Cardiac fibroblast (primary cell): ENCODE measurements at places on chromosomes 4 and X.

GRCh38 chrX:31656013-31656412 lies 584.2 kb upstream of the FTHL17 start:
- peak; percentile 39 for DNase-seq

GRCh38 chrX:50913520-50913919 lies 3.0 kb downstream of the BMP15 start:
- DNase-seq, result peak; percentile 28

- DNase-seq, result peak; percentile 53
Observed at GRCh38 chrX:50691820-50692219, 122.2 kb downstream of the SHROOM4 start.

GRCh38 chr4:142435599-142436235 lies 410.4 kb downstream of the INPP4B start:
- DNase-seq, result no peak

DNA sequence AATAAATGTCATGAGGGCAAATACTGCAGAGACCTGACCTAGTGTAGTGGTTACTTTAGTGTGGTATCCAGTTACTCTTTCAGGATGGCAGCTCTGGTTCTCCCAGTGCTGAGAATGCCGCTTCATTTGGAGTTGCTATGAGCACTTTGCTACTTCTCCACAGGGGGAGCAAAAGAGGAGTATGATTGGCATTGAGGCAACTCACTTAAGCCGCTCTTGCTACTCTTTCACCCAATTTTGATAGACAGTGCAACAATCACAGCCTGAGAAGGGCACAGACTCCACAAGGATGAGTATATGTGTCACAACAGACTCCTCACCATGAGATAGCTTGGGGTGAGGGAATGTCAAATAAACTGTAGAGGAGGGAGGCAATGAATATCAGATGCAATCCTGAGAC lies 81.2 kb downstream of the NPY1R start:
- no peak for DNase-seq

DNA sequence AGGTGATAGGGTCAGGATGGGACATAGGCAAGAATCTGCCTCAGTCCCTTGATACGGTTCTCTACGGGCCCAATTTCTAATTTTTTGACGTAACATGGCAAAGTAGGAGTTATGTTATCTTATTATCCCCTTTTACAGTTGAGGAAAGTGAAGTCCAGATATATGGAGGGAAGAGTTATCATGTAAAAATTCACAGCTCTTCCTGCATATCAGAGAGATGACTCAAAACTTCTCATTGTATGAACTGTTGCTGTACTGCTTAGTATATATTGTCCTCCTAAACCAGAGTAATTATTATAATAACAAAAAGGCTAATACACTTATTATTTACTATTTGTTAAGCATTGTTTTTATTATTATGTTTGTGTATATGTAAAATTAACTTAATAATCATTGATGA lies 260.5 kb upstream of the IGFBP7 start:
- DNase-seq, result no peak
